Esophagus squamous epithelium (tissue), 5 donors: ENCODE measurements at places on chromosomes 12 and 14. TPM values are rescaled to one million over a fixed set of nuclear protein-coding genes. Genes with fewer than 3 reads are reported as not detected.

Gene SERPINA5
- 0.35 TPM for total RNA-seq

Gene MYF5
- not detected for total RNA-seq

Gene FAM181A
- not detected for total RNA-seq

Gene C1R
- 297 TPM for total RNA-seq

DNA sequence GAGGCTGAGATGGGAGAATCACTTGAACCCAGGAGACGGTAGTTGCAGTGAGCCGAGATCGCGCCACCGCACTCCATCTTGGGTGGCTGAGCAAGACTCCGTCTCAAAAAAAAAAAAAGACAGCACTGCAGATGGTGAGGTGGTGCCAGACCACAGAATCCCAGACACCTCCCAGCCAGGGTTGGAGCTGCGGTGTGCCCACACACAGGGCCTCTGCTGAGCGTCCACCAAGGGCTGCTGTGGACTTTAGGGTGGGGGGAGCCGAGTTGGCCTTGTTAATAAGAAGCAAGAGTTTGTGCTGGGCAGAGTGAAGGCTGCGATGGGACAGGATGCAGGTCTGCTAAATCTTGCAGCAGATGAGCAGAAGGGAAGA is 14.2 kb downstream of the KMT5A start:
- DNase-seq: no peak

GRCh38 chr14:66403183-66403582 is 83.0 kb upstream of the CCDC196 start:
- DNase-seq: no peak

DNA sequence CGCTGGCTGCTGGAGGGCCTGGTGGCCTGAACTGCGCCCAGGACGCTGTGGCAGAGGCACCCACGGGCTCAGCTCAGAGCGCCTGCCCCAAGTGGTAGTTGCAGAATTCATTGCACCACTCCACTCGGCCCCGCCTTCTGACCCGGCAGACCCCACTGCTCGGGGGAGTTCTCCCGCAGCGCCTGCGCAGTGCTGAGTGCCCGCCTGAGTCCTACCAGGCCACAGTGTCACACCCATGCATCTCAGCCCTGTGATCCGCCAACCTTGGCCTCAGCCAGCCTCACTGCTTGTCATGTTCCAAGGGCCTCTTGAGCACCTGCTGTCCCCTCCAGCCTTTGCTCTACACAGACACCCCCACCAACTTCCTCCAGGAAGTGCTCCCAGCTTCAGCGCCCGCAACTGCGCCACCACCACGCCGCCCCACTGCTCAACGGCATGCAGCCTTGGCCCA is 12.2 kb downstream of the DEGS2 start:
- no peak for DNase-seq

GRCh38 chr12:97513950-97514349 is 51.3 kb downstream of the RMST start:
- DNase-seq: no peak

DNA sequence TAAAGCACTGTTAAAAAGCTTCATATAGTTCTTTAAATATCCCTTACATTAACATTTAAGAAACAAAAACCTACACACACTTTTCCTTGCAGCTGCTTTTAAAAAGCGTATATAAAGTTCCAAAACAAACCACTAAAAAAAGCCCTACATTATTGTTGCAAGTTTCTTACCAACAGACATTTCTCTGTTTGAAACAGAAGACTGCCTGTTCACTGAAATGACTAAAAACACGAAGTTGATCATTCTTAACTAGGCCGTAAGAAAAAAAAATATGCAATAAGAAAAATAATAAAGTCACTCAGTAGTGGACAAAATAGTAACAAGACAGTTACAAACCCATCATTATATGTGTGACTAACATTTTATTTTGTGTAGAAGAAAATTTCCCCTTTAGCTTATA is 37.3 kb downstream of the KIF21A start:
- no peak for DNase-seq

- DNase-seq: no peak
These were observed 323.9 kb downstream of the TMEM132D start for GRCh38 chr12:129579879-129580278.

DNA sequence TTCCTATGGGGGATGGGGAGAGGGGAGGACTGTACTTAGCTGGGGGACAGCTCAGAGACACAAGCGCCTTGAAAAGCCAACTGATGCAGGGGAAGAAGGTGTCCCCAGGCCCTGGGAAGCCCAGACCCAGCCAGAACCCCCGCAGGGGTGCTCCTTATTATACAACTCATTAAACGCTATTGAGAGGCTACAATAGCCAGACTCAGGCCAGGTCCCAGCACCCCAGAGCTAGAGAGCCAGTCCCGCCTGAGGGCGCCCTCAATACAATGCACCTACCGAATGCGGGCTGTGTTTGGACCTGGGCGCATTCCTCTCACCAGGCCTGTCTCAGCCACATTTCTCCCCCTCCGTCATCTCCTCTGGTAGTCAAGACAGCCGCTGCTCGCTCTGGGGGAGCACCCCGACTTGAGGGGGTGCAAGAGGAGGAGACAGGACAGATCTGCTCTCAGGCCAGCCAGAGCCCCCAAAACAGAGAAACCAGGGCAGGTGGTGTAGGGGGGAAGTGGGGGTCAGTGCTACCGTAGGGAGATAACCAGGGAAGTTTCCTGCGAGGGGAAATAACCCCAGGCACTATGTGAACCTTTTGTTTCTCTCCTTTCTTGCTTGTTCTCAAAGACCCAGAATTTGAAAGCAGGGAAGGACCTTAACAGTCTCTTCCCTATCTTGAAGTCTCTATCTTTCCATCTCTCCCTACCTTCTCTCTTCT is 6.1 kb upstream of the ASIC1 start:
- no peak for DNase-seq

DNA sequence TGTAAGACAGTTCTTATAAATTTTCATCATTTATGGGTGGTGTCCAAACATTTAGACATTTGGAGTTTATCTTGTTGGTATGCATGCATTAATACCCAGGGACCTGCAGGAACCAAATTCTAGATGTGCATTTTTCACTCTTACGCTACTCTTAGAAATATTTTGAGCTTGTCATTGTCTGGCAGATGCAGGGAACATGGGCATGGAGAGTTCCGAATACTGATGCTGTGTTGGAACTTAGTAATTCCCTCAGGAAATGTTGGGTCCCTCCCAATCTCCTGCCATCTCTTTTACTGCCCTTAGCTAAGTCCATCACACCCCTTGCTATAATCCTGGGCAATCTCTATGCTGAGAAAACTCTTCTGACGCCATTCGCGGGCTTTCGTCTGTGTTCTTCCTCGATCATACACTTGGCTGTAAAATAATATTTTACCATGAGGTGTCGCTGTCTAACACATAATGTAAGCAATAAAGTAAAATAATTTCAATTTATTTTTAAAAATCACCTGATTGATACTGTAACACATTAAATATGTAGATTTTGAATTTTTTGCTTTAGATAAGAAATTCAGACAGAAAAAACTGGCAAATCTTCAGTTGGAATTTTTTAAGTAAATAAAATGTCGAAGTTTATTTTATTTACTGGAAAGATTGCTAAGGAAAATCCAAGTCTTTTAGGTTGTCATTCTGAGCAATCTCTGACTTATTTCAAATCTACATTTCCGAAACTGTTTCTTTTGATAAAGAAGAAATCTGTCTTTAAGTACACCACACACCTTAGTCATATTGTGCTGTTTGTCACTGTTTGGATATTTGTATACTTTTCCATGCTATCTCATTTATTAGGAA is 304.1 kb upstream of the SSTR1 start:
- DNase-seq: no peak

- no peak for DNase-seq
These were observed 33.5 kb downstream of the DAD1 start for GRCh38 chr14:22555384-22556011.

GRCh38 chr14:31228533-31228932 is 20.9 kb upstream of the HECTD1 start:
- DNase-seq: no peak

GRCh38 chr12:58918469-58918844 is 1.8 kb downstream of the LRIG3 start:
- DNase-seq: no peak

- no peak for DNase-seq
These were observed 46.0 kb downstream of the ITPR2 start for GRCh38 chr12:26786865-26787514.

GRCh38 chr12:122891661-122892525 is 4.0 kb downstream of the VPS37B start:
- no peak for DNase-seq

DNA sequence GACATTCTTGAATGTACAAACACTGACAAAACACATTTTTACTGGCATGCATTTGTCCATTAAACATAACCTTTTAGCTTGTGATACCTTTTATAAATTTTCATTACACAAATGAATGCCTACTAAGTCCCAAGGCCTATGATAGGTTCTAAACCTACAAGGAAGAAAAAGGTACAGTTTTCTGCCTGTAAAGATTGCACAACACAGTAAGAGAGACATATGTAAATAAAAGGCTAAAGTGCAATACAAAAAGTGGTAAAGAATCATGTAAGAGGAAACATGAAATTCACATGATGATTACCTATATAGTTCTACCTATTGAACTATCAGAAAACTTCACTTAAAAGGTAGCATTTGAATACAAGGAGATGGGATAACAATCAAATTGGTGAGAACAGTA is 14.6 kb upstream of the ARID4A start:
- DNase-seq: no peak

GRCh38 chr14:29705801-29706200 is 221.8 kb downstream of the PRKD1 start:
- no peak for DNase-seq

GRCh38 chr12:47267571-47267970 is 187.8 kb upstream of the AMIGO2 start:
- DNase-seq: no peak
